ENCODE measurements at places on chromosomes 1 and 21.
A peak's percentile ranks its signal among the peaks of the same experiment; 100 is the strongest.

DNA sequence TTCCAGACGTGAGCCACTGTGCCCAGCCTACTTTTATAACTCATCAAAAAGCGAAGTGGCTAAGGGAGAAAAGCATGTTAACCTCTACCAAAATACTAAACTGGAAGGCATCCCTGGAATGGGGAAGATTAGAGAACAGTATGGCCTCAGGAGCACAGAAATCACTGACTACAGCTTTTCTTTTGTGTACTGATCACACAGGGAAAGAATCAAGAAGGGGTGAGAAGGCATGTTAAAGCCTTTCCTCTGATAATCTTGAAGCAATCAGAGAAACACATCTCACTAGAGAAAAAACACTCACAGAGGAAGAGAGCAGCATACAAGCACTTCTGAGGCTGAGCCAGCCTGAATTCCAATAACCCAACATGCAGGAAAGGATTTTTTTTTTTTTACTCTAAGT is 10.7 kb downstream of the PCAT6 start:
- no peak for DNase-seq

- DNase-seq, result no peak
Observed at GRCh38 chr21:25717491-25718147, 17.1 kb downstream of the ATP5PF start.

- DNase-seq, result no peak
Observed at GRCh38 chr1:12099610-12100009, 36.5 kb downstream of the TNFRSF8 start.

DNA sequence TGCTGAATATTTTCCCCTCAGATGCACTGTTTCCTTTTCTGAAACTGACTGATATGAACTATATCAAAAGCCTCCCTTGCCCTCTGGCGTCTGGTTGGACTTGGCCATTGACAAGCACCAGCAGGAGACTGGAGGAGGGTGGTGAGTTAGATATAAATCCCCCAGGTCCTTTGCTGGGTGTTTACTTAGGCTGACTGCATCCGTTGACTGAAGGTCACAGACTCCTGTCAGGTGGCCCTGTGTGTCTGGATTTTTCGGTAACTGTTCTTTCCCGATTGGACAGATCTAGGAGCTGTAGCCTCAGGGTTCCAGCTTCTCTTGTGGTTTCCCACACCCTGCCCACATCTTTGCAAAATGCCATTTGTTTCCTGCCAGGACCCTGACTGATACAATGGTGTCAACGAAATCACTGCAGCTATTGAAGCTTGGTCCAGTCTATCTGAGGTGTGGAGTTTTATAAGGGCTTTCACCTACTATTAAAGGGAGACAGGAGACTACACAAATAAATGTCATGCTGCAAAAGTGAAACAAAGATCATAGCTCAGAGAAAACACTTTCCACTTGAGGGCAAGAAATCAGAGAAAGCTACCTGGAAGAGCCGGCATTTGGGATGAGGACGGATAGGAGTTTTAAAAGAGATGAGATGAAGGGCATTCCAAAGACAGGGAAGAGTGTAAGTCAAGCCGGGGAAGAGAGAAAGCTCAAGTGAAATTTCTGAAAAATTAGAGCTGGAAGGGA is 1.5 kb upstream of the MAGI3 start:
- DNase-seq, result peak; percentile 91

DNA sequence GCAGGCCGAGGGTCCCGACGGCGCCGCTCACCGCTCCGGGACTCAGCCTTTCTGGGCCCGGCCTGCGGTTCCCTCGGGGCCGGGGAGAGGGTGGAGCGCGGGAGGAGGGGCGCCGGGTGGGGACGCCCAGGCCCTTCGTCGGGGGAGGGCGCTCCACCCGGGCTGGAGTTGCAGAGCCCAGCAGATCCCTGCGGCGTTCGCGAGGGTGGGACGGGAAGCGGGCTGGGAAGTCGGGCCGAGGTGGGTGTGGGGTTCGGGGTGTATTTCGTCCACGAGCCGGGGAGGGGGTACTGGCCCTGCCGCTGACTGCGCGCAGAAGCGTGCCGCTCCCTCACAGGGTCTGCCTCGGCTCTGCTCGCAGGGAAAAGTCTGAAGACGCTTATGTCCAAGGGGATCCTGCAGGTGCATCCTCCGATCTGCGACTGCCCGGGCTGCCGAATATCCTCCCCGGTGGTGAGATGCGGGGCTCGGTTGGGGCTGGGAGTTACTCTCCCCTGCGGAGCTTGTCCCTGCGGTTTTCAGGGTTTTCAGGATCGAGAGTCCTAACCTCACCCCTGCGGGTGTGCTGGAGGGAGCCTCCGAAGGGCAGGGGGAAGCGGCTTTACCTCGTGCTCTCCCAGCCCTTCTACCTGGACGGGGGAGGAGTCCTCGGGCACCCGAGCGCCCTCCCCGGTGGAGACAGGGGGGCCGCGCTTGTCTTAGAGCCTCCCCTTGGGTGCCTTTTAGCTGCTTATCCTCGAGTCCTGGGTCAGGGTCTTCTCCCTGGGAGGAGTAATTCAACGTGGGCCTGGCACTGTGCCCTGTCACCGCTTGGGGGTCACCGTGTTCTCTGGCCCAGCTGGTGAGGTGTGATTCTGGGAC is 2.1 kb downstream of the SAMD11 start:
- peak; percentile 77 for DNase-seq

DNA sequence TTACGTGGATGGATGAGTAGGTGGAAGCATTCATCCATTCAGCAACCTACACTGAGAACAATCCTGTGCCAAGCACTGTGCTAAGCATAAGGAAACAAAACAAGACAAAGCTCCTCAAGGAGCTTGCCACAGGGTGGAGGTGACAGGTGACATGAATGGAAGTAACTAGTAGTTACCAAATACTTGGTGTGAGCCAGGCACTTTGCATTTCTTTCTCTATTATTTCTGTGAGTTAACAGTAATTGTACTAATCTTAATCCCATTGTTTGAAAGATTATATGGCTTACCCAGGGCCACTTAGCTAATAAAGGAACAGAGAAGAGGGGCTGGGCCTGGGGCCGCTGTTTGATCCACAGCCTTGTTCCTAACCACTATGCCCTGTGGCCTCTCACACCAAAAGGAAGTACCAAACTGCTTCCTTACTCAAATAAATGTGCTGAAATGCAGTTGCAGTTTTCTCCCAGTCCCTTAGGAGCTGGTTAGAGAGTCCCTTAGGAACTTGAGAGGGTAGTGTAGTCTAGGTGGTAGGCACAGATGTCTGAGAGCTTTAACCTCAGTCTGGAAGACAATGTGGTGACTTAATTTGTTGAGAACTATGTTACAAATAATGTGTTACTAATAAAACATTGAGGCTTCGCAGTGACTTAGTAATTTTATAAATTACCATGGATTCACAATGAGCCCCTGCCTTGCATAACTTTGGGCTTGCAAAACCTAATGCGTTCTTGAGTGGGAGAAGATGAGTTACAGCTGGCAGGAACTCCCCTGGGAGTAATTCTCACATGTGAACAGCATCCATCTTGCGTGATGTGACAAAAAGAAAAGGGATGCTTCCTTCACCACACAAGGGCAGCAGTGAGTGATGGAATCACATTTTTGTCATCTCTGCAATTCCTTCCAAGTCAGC is 69.8 kb downstream of the MPZL1 start:
- DNase-seq, result no peak

GRCh38 chr1:60727552-60727951 is 354.8 kb upstream of the NFIA start:
- no peak for DNase-seq

GRCh38 chr1:234229581-234230387 is 143.5 kb upstream of the COA6 start:
- DNase-seq, result no peak

GRCh38 chr21:16073586-16073985 is 343.8 kb downstream of the USP25 start:
- DNase-seq, result no peak

All from BE2C (cell line).